Renal cortex interstitium (tissue), 15 donors: ENCODE measurements at places on chromosomes 12 and 14. TPM values are rescaled to one million over a fixed set of nuclear protein-coding genes. Genes with fewer than 3 reads are reported as not detected.

DNA sequence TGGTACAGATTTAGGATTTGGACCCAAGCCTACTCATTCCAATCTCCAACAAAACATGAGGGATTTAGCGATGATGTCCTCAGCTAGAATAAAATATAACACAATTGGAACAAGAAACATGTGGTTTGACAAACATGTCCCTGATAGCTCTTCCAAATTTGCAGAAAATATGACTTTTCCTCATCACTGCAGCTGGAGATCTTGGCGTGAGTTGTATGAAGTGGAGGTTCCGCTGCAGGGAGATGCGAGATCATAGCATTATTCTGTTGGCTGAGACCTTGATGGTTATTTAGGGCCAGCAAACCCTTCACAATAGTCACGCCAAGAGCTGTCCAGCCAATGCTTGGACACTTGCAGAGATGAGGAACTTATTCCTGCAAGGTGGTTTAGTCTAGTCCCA, 413.4 kb upstream of the TBX3 start:
- no peak for DNase-seq

DNA sequence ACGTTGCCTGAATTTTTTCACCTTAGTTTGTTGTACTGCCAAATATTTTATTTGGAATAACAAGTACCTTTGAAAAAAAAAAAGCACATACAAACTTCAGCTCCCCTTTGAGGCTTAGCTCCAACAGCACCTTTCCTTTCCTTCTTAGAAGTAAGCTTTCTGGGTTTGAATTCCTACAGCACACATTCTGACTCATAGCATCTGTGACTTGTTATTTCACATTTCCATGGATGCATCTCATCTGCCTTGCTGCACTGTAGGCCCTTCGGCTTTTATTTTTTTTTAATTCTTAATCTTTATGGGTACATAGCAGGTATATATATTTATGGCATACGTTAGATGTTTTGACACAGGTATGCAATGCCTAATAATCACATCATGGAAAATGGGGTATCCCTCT, 7.2 kb downstream of the LGALS3 start:
- no peak for DNase-seq

DNA sequence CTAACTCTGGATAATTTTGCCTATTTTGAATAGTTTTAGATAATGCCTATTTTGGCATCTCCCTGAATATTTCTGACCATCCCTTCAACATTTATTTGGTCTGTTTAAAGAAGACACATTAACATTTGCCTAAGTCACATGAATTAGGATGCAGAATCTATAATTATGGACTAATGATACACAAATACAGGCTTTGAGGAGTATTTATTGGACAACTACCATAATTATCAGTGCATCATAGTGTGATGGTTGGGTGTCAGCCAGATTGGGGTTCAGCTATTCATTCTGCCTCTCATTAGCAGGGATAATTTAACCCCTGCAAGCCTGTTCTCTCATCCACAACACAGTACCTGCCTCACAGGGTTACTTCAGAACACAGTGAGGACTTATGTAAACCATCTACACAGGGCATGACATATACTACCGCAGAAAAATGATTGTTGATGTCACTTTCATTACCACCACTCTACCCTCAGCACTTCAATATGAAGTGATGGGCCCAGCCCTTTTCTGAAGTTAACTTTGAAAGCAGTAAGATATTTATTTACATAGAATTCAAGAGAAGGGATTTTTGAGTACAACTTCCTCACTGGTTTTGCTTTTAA, 14.4 kb downstream of the PRKCH start:
- DNase-seq: no peak

PRR4 gene
- polyA plus RNA-seq: 8.8 TPM

OR6C2 gene
- polyA plus RNA-seq: not detected

MMP19 gene
- 0.68 TPM for polyA plus RNA-seq

POLR3B gene
- polyA plus RNA-seq: 18.2 TPM
